ENCODE measurements at places on chromosomes 2 and 18.

DNA sequence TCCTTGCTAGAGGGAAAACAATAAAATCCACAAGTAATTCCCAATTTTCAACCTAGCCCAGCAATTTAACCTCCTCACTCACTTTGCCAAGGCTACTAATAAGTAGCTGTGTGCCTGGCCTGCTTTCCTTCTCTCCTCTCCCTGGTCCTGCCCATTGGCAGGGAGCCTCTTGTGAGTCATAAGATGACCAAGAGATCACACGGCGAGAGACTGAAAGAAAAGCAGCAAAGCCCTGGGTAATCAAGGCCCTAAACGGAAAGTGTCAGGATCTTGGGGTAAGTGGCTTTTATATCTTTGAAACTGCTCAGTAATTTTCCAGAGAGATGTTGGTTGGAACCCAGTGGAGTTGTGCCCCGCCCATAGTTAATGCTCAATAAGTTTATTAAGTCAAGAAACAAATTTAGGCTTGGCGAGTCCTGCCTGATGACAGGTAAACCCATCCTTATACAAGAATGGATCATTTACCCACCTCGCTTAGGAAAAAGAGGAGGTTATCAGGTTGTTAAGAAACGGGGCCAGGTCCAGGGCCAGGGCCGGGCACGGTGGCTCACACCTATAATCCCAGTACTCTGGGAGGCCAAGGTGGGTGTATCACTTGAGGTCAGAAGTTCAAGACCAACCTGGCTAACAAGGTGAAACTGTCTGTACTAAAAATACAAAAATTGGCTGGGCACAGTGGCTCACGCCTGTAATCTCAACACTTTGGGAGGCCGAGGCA, 10.0 kb upstream of the ADAM17 start:
- peak; percentile 96 for DNase-seq

DNA sequence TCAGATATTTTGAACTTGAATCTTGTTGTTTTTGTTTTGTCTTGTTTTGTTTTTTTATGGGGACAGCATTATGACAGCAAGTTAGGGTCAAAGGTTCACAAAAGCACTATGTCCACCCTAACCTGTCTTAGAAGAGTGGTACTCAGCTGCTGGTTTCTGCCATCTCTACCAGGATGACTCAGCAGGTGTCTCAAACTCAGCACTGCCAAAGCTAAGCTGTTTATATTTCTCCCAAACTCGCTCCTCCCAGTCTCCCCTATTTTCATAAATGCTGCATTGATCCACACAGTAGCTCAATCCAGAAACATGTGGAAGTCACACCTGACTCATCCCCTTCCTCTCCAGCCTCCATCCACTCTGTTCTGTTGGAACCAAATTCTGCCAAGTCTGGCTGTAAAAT, 134.9 kb downstream of the ZBTB7C start:
- no peak for DNase-seq

DNA sequence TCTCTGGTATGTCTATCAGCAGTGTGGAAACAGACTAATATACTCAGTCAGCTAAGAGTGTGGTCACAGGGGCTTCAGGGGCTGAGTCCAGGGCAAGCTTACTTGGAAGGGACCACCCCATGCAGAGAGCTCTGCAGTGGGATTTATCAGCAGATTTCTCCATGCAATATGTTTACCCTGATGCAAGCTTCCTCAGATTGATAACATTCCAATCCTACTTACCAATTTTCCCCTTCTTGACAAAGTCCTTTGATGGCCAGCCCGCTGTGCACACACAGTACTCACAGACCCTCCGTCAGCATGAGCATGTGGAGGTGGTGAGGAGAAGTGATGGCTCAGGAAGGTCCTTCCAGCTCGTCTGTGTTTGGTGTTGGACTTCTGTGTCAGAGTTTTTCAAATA, 51.8 kb downstream of the SH3RF3 start:
- DNase-seq: peak; percentile 27

DNA sequence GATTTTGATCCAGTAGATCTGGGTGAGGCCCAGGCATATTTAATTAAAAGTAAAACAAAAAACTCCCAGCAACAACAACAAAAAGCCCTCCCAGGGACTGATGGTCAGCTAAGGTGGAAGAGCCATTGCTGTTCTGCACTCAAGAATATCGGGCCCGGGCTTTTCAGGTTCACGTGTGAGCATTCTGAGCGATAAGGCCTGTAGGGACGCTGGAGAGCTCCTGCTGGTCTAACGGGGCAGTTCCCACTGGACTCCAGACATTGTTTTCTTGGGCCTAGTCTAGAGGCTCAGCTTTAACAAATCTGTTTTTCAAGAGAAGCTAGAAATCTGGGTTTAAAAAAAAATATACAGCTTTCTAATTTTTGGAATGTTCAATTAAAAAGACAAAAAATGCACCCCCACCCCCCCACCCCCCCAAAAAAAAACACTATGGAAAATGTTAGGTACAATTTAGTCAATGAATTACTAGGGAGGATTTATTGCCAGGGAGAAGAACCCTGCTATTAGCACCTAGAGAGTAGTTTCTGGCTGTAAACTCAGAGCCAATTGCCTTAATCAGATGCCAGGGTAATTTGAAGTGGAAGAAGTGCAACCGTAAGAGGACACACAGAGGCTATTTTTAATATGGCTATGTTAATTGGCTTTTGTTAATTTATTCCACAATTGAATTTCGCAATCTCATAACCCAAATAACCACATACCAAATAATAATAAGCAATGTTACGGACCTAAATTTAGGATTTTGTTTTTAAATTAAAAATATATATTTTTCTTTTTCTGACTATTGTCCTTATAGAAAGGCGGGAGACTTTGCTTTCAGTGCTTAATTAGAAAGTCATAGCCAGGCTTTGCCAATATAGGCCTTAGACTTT, 78.9 kb downstream of the MAP4K4 start:
- peak; percentile 30 for DNase-seq

Data from fibroblast of the aortic adventitia (primary cell).